ENCODE measurements at places on chromosomes 1 and 21. TPM values are rescaled to one million over a fixed set of nuclear protein-coding genes. Genes with fewer than 3 reads are reported as not detected.

ADGRB2 gene
- total RNA-seq = 10.0 TPM

OR2G6 gene
- not detected for total RNA-seq

ASCL5 gene
- total RNA-seq = not detected

PPIAL4G gene
- total RNA-seq = not detected

MRPL55 gene
- 58.6 TPM for total RNA-seq

FCGR1A gene
- total RNA-seq = 1.1 TPM

ADAMTS4 gene
- 7.2 TPM for total RNA-seq

FAM43B gene
- total RNA-seq = 2.5 TPM

PLEKHA6 gene
- total RNA-seq = 21.6 TPM

KCND3 gene
- 19.8 TPM for total RNA-seq

KCTD3 gene
- total RNA-seq = 13.6 TPM

GNG4 gene
- total RNA-seq = not detected

HSD11B1 gene
- total RNA-seq = 2.8 TPM

NEXN gene
- 365 TPM for total RNA-seq

NIPAL3 gene
- total RNA-seq = 34.6 TPM

RIMS3 gene
- total RNA-seq = 0.92 TPM

LENEP gene
- total RNA-seq = not detected

CACNA1S gene
- total RNA-seq = not detected

NBPF9 gene
- 5.1 TPM for total RNA-seq

OR2L3 gene
- not detected for total RNA-seq

HTR6 gene
- not detected for total RNA-seq

CAMSAP2 gene
- 42.1 TPM for total RNA-seq

PDC gene
- total RNA-seq = not detected

TRIM46 gene
- total RNA-seq = 0.22 TPM

RUSC1 gene
- total RNA-seq = 22.0 TPM

SLC37A1 gene
- 4.0 TPM for total RNA-seq

AUNIP gene
- not detected for total RNA-seq

LPAR3 gene
- 20.4 TPM for total RNA-seq
